Naive B cell (primary cell): ENCODE measurements at places on chromosomes 2 and 18.

DNA sequence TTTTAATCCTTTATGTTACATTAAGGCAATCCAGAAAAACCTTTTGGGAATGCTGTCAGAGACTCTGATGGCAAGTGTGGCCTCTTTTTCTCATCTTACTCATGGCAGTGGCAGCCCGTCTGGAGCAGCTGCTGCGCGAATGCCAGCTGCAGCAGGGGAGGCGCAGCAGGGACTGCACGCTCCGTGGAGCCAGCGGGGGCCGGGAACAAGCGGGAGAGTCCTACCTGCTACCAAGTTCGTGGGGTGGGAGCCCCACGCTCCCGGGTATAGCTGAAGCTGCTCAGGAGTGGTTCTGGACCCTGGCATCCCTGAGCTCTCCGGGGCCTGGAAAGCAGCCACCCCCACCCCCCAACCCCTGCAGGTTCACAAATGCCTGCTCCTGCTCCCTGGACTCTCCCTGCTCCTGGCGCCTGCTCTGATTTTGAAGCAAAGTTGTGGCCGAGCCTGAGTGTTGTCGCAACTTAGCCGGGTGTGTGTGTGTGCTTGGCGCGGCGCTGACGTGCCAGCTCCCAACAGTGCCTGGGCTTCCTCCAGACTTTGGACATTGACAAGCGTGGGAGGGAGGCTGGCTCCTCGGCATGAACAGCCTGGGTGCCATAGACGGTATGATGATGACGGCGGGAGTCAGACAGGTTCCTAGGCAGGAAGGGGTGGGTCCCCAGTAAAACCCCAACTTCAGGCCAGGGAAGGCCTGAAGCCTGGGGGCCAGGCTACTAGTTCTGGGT is 21.7 kb downstream of the TMX3 start:
- no peak for DNase-seq

- no peak for DNase-seq
Measured at GRCh38 chr2:185998562-185999070, 260.0 kb downstream of the FSIP2 start.

GRCh38 chr2:134703426-134703825 is 15.4 kb downstream of the TMEM163 start:
- no peak for DNase-seq

- DNase-seq = no peak
Measured at GRCh38 chr2:106108351-106108750, 85.8 kb downstream of the UXS1 start.

- no peak for DNase-seq
Measured at GRCh38 chr2:29628862-29629261, 292.5 kb downstream of the ALK start.

DNA sequence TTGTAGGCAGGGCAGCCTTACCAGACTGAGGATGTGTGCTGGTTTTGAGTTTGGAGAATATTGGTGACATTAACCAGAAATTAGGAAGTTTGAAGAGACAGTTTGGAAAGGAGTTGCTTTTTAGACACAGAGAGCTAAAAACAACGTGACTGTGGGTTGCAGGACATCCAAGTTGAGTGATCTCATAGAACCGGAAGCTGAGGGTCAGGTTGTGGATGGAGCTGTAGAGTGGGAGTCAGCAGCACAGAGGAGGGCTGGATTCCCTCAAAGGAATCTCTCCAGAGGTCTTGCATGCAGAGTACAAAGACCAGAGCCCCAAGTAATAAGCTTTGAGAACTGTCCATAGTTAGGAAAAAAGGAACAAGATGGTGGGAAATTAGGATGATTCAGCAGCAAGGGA is 9.3 kb downstream of the MAPRE3 start:
- no peak for DNase-seq
